ENCODE measurements at places on chromosomes 11 and 22.

DNA sequence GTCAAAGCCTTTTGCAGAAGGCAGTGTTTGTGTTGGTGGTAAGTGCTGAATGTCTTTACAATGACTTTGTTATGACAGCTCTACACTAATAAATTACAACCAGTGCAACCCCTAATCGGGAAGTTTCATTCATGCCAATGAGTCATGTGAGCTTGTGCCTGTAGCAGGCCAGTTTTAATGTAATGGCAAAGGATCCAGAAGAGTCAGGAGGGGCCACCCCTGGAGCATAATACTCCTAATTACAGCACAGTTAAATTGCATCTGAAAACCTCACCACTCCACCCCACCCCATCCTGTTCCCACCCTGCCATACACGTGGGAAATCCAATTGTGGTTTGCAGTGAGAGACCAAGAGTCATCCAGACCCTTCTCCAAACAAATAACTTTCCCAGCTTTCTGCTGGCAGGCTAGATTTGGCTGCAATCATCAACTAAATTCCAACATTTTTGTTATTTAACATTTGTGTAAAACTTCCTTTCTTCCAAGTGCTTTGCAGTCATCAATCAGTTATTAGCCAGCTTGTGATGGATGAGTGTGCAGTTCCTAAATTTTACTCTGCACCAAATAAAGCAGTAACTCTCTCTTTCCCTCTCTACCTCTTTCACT is 277.3 kb upstream of the FAT3 start:
- DNase-seq = no peak

GRCh38 chr11:74540270-74540669 is 46.7 kb upstream of the LIPT2 start:
- DNase-seq = no peak

DNA sequence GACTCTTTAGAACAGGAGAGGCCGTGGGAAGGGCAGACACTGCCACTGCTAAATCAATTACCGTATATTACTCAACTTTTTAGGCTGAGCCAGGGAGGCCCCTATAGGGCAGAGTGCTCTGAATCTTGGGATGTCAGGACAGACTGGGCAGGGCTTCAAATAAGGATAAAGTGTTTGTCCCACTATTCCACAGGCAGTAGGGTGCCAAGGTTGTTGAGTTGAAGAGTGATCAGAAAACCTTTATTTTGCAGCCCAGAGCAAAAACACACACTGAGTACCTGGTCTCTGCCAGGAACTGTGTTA is 1.6 kb upstream of the B4GAT1 start:
- DNase-seq = no peak

DNA sequence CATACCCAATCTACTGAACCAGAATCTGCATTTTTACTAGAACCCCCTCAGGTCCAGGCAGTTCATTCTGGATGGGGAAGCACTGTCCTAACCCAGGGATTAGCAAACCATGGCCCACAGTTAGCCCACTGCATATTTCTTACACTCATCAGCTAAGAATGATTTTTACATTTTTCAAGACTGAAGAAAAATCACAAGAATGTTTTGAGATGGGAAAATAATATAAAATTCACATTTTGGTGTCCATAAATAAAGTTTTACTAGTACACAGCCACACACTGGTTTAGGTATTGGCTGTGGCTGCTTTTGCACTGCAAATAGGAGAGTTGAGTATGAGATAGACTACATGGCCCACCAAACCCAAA is 59.4 kb downstream of the PPFIBP2 start:
- no peak for DNase-seq

GRCh38 chr22:19488884-19489843 is 9.4 kb downstream of the CDC45 start:
- DNase-seq = no peak

DNA sequence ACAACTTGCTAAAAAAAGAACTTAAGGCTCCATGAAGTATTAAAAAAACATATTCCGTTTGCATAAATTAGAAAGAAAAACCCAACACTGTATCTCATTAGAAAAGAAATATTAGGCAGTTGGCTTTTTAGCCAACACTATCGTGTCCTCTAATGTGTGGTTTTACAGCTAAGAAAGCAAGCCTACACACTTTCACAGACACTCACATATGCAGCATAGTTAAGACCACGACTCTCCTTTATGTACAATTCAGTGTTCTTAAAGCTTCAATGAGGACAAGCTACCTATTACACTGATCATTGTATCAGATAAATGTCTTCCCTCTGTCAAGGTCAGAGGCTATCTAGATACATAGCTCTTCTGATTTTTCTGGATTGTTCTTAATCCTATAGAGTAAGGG is 80.1 kb downstream of the PICALM start:
- no peak for DNase-seq

DNA sequence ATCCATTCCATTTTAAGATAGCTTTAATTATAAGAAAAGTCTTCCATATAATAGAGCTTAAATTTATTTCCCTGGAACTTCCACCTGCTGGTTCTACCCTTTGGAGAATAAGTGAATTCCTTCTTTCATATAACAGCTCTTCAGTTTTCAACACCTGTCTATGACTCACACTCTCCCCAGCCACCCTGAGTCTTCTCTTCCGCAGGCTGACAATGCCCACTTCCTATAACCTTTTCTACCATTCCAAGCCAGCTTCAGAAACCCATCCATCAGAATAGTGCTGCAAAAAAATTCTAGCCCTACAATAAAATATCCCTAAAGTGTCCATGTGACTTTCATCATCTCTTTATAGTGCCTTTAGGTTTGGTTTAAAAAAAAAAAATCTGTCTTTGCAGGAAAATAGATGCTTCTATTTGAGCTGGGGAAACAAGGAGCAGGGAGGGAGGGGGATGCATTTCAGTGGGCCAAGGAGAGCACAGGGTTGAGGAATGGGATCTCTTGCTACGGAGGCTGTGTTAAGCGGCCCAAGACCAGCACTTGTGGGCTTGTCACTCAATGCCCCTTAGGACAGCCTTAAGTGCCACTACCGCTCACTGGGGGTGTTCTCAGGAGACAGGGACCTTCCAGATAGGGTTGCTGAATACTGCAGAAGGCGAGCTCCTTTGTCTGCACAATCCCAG is 178.6 kb downstream of the DSCAML1 start:
- no peak for DNase-seq

DNA sequence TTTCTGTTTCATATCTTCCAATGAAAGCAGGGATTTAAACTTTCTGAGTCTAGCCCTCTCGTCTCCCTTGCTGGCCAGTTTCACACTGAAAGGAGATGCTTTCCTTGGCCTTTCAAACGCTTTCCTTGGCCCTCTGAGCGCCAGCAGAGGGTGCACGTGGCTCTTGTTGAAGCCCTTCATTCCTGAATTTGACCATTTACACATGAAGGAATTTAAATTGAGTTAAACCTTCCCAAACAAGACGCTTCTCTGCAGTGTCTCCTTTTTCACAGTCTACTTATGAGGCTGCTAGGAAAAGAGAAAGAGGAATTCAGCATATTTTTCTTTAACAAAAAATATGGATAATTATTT is 21.6 kb downstream of the NNMT start:
- no peak for DNase-seq

DNA sequence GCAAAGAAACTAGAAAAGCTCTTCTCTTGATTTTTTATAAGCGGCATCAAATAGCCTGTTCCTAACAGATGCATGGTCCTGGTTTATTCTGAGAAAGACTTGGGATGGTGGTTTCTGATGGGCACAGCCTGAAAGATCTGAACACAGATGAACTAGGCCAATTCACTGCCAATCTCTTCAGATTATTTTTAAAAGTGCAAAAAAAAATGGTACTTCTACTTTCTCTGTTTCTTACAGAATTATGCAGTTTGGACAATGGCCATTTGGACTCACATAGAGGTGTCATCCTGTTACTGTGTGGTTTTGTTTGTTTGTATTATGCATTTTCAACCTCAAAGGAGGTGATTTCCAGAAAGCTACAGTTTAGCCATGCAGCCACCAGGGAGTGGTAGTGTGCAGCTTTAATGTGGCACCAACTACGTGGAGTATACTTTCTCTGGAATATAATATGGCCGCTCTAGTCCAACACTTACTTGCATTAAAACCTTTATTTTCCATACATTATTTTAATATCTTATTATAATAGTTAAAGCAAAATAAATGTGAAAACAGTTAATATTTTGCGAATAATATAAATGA is 469.8 kb upstream of the KIRREL3 start:
- DNase-seq = peak; percentile 28

DNA sequence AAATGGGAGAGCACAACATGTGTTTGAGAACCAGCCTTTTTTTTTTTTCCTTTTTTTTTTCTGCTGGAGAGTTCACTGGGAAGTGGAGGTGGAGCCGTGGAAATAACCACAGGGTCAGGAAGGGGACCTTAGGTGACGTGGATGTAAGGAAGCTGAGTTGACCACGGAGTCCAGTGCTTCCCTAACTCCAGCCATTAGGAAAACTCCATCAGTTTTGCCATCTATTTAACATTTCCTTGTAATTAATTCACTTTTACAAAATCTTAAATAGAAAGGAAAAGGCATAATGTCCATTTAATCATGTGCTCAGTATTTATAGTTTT is 2.0 kb upstream of the CDK2AP2 start:
- DNase-seq = no peak

GRCh38 chr11:12114193-12115033 is 4.0 kb downstream of the MICAL2 start:
- DNase-seq = no peak

DNA sequence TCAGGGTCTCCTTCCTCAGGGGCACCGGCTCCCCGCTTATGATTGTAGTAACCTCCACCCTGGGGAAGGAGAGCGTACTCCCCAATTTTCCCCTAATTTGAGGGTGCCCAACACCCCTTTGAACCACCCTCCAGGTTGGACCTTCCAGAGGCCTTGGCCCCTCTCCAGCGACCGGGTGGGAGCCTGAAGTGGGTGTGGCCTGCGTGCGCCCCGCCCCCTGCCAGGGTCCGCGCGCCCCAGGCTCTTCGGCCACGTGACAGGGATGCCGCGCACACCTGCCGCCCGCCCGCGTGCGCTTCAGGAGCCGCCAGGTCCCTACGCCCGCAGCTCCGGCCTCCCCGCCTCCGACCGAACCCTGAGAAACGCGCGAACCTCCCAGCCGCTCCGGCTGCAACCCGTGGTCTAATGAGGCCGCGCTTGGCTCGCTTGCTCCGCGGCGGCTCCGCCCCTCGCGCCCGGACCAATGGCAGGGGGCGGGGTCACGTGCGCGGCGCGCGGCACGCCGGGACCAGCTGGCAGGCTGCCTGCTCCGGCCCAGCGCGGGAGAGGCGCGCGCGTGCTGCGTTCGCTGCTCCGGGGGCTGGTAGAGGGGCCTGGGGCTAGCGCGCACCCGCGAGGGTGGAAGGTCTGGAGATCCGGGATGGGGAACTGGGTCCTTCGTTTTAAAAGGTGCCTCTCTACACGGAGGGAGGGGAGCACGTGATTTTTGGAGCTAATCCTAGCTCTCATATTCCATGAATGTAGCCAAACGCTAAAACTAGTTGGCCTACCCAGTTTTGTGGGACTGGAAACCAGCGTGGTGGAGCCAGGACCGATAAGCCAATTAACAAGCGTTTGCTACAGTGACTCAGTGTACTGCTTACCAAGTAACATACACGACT is at the start of gene FOXRED2:
TSS of gene FOXRED2 (minus strand) at position 404 of the 881 bp plus-strand sequence. CDS start 618 bp downstream, outside the sequence.
- peak; percentile 92 for DNase-seq

DNA sequence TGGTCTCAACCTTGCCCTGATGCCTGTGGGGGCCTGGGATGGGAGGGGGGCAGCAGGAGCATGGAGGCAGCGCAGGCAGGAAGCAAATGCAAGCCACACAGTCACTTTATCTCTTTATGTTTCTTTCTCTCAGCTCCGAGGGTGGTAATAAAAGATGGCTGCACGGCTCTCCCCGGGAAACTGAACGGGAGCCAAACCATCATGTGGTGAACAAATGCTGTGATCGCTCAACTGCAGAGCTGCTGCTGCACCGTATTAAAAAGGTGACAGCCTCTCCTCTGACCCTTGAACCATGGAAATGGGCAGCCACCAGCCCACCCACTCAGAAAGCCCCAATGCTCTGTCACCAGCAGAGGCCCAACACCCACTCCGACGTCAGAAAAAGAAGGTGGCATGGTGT is 110.0 kb downstream of the TIMP3 start:
- DNase-seq = no peak

GRCh38 chr11:120511116-120511819 is at the start of gene GRIK4:
TSS of gene GRIK4 (plus strand) at chr11:120511748. CDS start at chr11:120660319, 148,571 bp downstream.
- peak; percentile 88 for DNase-seq

- DNase-seq = no peak
Measured at GRCh38 chr11:133887692-133888332, 42.5 kb upstream of the SPATA19 start.

DNA sequence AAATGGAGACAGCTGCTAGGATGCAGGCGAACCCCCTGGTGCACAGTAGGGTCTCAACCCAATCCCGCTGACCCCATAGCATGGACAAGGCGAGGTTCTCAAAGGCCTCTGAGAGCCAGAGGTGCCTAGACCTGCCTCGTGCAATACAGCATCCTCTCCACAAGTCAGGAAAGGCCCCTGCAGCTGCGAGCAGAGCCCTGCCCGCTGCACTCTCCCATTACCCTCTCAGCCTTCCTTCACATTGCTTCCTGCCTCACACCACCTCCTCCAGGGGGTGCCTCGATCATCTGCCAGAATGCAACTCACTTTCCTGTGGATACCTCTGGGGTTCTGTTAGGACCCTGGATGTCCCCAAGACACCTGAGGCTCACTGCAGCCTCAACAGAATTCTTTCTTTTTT is 42.8 kb upstream of the TCF20 start:
- DNase-seq = no peak

- DNase-seq = no peak
Measured at GRCh38 chr11:112540261-112540660, 279.6 kb upstream of the PLET1 start.

DNA sequence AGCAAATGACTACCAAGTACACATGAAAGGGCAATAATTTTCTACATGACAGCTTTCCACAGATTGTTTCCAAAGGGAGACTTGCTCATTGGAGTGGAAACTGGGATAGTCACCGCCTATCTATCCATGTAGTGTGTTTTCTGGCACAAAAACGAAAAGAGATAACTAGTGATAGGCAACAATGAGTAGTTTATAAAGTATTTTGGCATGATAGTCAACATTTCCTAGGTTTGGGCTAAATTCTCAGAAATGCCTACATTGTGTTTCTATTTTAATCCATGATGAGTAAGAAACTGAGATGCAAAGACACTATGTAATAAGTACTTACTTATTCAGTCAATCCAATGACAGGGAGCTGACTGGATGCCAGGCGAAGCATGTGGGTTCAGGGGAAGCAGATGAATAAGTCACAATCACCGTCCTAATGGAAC is 1129.1 kb downstream of the DLG2 start:
- DNase-seq = no peak

GRCh38 chr22:28958611-28959010 is 75.2 kb downstream of the ZNRF3 start:
- no peak for DNase-seq

- no peak for DNase-seq
Measured at GRCh38 chr22:42857845-42858481, 890 bp upstream of the ARFGAP3 start.

Measured in activated CD4-positive, alpha-beta T cell treated with anti-CD3 and anti-CD28 coated beads for 48 hours (primary cell).